ENCODE measurements at places on chromosomes 11 and 22.

GRCh38 chr11:111193924-111194490 is 51.5 kb upstream of the POU2AF2 start:
- no peak for DNase-seq

DNA sequence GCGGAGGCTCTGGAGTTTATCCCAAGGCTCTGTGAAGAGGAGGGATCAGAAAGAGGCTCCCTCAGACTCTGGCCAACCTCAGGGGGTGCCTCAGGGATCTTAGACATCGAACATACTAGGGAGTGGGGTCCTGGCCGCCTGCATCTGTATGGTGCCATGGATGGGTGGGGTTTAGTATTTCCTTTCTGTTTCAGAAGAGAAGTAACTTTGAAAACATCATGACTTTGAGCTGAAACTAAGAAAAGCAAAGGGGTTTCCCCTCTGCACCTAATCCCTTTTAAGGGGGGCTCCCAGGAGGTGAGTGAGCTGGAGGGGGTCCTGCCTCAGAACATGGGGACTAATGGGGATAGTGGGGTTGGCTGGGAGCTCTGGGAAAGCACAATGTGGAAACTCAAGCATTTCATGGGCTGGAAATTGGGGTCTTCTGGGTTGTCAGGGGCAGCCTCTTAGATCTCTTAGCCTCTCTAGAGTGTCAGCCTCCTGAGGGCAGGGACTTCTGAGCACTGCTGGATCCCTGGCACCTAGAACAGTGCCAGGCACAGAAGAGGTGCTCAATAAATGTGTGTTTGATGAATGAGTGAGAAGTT is 11.8 kb upstream of the SSTR3 start:
- DNase-seq: no peak

GRCh38 chr22:49971232-49972162 is 10.9 kb downstream of the PIM3 start:
- DNase-seq: peak; percentile 49

DNA sequence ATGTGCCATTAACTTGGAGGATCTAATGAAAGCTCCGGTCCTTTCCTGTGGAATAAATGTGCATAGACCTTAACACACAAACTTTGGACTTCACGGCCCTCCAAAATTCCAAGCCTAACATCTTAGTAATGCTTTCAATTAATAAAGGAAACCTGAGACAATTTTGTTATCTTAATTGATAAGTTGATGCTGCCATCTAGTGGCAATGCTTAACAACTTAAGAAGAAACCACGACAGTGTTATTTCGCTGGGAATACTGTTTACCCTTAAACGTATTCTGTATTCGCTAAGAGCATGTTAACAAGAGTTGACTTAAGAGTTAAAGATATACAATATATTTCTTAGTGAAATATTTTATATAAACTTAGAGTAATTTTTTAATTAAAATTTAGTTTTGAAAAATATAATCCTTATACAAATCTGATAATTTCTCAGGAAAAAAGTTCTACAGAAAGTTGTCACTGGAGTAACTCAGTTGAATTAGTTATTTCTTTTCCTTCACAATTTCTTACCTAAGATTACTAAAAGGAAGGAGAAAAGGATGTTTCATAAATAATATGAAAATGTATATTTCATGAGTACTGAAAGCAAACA is 35.0 kb upstream of the OR9G4 start:
- DNase-seq: no peak

DNA sequence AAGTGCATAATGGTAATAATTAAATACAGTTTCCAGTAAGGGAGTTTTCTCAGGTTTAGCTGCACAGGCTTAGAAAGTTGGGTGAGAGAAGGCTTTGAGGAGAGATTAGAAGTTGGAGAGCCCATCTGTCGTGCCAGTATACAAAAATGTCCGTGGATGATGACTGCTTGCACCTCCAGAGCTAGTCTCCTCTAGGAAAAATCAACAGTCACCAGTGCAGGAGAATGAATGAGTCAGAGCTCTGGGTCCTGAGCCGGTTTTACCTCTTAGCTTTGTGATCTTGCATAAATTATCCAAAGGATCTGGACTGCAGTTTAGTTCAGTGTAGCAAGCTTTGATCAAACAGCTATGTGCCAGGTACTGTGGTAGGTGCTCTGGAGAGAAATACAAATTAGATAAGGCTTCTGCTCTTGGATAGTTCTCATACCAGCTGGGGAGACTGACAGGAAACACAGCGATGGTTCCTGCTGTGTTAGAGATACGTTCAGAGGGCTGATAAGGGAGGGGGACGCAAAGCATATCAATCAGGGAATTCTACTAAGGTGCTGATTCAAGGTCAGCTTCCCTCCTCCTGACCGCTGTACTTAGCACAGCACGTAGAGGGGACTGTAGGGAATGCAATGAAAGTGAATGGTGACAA is 125.9 kb downstream of the TEAD1 start:
- no peak for DNase-seq

DNA sequence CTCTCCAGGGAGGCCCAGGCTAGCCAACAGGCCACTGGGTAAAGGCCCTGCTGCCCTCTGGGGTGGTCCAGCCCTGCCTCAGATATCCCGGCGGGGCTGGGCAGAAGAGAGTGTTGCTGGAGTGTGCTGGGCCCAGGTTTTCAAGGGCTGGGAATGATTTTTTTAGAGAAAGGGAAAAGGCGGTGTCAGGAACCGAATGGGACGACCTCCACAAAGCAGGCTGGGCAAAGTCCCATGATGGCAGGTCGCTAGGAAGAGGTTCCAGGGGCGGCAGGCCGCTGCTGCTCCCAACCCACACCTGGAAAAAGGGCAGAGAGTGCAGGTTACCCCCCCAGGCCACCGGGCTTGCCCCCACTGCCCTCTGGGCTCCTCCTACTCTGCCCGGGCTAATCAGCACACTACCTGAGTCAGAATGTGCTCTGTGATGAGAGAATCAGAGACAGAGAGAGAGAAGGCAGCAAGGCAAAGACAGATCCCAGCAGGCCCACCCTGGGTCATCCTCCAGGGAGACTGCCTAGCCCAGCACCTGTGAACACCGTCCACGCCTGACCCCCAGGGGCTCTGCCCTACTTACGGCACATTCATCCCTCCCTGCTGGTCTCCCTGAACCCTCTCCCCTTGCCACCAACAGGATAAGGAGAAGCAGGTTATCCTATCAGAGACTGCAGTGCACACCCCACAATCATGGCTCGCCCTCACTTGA is 4.6 kb downstream of the PATZ1 start:
- no peak for DNase-seq

- DNase-seq: no peak
These were observed 23.2 kb downstream of the P2RY2 start for GRCh38 chr11:73241300-73241699.

DNA sequence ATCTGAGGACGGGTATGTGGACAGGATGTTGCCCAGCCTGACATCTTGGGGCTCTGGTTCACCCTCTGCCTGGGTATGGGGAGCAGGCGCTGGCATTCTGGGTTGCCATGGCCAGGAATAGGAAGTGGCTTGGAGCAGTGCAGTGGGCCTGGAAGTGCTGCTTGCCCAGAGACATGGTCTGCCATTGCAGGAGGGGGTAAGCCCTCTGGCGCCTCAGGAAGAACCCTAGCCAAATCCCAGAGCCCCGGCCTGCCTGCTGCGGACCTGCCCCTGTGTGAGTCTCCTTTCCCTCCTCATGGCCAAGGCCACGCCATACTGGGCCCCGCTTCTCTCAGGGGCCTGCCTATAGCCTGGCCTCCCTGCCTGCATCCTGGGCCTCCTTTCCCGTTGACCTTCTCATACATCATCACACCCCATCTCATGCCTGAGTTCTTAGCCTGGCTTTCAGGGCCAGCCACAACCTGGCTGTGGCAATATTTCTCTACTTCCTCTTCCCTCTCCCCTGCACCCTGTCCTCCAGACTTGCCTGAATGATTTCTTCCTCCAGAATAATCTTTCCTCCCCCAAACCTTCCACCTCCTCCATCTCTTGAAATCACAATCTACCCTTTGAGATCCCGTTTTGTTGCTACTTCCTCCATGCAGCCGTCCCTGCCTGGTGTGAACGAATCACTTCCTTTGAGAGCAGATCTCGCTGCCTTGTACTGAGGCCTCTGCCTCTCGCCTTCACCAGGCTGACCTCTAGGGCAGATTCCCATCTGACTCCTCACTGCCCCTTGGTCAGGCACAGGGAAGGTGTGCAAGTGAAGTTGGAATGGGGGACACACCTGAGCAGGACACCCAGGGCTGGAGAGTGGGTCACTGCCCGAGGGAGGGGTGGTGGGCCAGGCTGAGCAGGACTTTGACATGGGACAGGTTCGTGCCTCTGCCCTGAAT is 5.2 kb downstream of the CAPN5 start:
- DNase-seq: no peak
